ENCODE measurements at places on chromosomes 3 and 15.

DNA sequence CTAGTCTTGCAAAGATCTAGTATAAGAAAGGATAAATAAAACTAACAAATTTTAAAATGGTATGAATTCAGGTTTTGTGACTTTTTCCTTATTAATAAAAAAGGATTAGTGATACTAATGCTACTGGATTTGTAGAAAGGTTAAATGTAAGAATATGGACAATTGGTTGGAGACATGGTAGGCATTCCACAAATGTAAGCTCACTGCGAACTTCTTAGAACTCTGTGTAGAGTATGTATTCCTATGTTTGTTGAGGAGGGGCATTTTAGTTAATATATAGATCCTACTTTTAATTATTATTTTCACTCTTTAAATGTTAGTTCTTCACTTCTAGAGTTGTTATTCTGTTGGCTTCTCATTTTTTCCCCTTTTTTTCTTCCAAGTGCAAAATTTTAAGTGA is 414.3 kb downstream of the RBMS3 start:
- no peak for DNase-seq

DNA sequence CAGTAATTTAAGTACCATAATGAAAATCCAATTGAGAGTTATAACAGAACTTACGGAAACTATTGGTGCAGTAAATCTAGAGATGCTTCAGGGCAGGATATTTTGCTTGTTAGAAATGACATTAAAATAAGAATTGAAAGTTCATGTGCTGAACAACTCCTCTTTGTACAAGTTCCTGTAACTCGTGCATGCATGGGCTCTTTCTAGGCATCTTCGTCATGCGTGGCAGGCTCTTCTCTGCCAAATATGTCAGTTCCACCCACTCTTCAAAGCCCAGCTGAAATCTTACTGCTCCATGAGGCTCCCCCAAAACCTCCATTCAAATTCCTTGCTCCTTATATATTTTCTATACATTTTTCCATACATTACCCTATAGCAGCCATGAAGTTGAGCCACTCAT is 48.7 kb downstream of the FBN1 start:
- DNase-seq, result no peak

GRCh38 chr3:39637807-39638206 is 170.3 kb downstream of the MOBP start:
- no peak for DNase-seq

DNA sequence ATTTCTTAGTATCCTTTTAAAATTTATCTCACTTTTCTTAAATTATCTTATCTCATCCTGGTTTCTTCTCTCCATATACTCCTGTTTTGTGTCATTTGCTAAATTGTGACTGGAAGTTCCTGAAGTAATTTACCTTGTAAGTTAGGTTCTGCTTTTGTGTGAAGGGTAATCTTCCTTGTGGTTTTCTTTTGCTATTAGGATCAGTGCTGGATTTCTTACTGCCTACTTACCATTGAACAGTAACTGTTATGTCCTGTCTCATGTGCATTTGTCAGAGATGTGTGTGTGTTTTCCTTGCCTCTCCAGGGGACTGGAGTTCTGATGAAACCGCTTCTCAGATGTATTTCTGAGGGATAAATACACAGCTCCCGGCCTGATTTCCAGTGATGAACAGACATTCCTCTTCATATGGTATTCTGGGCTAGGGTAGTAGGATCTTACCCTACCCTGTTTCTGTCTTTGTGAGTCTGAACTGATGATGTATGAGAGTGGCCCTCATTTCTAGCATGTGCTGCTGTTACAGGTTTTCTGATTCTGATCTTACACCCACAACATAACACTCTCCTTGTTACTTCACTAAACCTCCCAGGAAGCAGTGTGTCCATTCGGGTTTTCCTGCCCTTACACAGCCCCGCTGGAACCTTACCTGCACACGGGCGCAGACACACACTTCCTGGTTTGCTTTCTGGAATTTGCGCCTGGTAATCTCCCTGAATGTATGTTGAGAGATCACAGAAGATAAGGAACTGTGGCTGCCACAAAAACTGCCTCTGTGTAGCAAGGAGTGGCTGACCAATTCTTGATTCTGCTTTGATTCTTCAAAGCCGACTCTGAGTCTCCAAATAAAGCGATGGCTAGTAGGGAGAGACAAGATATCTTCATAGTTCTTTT is 14.7 kb downstream of the PAK2 start:
- DNase-seq, result no peak

GRCh38 chr3:72632129-72632528 is 216.1 kb downstream of the SHQ1 start:
- no peak for DNase-seq

DNA sequence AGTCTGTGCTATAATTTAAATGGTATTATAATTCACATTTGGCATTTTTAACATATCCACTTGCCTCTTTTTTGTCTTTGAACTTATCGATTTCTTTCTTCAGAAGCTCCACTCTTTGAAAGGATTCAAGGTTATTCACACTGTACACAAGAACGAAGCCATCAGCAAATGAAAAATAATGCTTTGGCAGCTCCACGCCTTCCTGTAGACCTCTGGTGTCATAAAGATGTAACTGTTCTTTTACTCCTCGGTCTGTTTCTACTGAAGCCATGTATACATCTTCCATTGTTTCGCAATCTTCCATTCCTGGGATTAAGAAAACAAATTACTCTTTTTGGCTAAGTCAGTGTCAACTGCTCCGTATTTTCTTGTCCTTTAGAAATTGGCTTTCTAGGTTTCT is 16.0 kb downstream of the NKIRAS1 start:
- DNase-seq, result no peak

DNA sequence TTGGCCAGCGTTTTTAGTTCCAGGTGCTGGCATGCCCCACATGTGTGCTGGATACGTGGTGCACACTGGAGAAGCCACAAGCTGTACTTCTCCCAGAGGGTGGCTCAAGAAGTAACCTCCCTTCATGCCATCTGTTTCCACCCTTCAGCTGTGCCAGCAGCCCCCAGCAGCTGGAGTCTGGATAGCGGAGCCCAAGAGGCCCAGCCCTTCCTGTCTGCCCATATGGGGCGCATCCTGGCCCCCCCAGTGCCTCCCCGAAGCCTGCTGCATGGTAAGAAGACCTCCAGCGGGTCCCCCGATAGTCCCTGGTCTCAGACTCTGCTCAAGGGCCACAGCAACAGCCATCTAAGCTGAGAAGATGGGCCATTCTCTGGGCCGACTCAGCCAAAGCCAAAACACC is 5.8 kb upstream of the MANF start:
- DNase-seq, result no peak

GRCh38 chr15:89760303-89761008 is 9.4 kb upstream of the MESP1 start:
- DNase-seq, result peak; percentile 65

GRCh38 chr3:194370753-194371152 is 1.2 kb upstream of the LRRC15 start:
- no peak for DNase-seq
